ENCODE measurements at places on chromosomes 2 and 18.

GRCh38 chr2:161990036-161990435 is 84.0 kb downstream of the DPP4 start:
- DNase-seq, result no peak

- peak; percentile 52 for DNase-seq
Measured at GRCh38 chr2:223488814-223489213, 113.3 kb downstream of the SCG2 start.

- DNase-seq, result peak; percentile 91
Measured at GRCh38 chr18:29181151-29181901, 1004.4 kb upstream of the CDH2 start.

DNA sequence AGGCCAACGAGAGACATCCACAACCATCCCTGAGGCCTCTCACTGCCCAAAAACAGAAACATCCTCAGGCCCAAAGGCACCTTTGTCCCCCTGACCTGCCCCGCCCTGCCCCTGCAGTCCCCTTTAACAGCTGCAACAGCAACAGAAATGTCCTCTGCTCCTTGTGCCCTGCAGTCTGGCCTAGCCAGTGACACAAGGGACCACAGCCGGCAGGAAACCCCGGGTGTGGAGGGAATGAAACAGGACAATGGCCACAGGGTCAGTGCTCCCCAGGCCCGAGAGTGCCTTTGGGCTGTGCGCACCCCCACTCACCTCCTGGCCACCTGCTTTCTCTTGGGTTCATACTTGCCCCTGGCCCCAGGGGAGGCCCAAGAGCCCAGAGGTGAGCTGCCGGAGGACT is 35.6 kb downstream of the SNED1 start:
- no peak for DNase-seq

- no peak for DNase-seq
Measured at GRCh38 chr2:85954192-85954589, 65.4 kb upstream of the ST3GAL5 start.

- no peak for DNase-seq
Measured at GRCh38 chr18:34448662-34449061, 223.9 kb upstream of the NOL4 start.

DNA sequence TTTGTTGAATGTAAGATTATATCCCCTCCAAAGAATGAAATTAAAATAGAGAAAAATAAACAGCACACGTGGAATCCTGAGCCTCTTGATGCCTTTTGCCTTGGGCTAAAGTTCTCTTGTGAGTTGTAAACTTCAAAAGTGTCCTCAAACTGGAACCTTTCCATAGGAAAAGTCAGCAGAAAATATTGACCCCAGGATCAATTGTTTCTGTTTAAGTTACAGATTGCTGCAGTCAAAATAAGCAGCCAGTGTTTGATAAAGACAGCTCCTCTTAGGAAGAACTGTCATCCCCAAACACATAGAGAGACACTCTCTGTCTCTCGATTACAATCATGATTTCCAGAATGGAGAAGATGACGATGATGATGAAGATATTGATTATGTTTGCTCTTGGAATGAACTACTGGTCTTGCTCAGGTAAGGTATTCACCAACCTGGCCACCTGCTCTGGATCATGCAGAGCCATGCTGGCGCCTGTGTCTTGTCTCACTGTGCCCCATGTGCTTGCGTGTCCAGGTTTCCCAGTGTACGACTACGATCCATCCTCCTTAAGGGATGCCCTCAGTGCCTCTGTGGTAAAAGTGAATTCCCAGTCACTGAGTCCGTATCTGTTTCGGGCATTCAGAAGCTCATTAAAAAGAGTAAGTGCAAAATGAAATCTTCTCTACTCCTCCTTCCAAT is at the start of gene SPP2:
TSS of gene SPP2 (plus strand) at position 248 of the 681 bp plus-strand sequence. CDS start at position 333, 85 bp downstream.
- DNase-seq, result no peak

- no peak for DNase-seq
Measured at GRCh38 chr2:214536625-214537024, 125.8 kb downstream of the VWC2L start.

GRCh38 chr2:204871231-204871953 is 326.1 kb downstream of the PARD3B start:
- DNase-seq, result peak; percentile 66

GRCh38 chr2:134838143-134838620 is at the start of gene ACMSD:
Gene ACMSD, plus strand, starts transcription at chr2:134838616. Its CDS starts 67 bp downstream, at chr2:134838683.
- DNase-seq, result no peak

GRCh38 chr2:121089166-121089510 is 195.9 kb downstream of the TFCP2L1 start:
- no peak for DNase-seq

GRCh38 chr2:240775905-240776304 is 44.1 kb downstream of the KIF1A start:
- no peak for DNase-seq

DNA sequence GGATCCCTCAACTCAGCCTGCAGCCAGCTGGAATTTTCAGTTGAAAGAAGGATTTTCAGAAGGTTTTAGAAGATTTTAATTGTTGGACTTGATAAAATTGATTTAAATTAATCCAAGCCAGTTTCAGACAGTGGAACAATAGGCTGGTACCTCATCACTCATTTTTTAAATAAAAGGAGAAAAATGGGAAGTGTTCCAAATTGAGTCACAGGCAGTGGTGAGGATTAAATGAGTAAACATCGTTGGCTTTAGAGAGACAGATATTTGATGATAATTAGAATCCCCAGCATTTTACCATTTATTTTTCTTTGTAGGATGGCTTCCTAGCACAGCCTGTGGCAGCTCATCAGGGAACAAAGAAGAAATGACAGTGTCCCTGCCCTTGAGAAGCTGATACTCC is 7.4 kb downstream of the CXCR4 start:
- no peak for DNase-seq

DNA sequence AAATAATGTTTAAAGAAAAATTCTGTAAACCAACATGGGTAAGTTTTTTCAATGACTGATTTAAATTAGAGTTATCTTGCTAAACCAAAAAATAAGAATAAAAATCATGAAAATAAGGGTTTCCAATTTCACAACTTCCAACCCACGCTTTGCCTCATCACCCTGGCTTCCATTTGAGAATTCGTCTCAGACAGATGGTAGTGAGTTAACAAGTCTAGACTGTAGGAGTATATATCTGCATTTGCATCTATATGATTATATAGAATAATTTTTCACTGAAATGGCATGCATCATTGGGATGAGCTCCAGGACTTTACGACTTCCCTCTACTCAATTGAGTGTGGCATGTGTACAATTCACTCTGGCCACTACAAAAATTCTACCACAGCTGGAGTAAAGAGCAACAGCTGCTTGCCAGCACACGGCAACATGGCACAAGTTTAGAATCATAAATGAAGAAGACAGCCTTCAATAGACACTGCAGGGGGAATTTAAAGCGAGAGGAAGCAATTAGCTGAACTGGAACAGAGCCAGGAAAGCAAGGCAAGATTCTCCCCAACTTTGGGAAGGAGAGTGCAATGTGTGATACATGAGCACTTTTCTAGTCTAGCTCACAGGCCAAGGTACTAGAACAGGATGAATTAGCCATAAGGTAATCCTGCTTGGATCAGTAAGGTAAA is 1673.5 kb upstream of the CELF4 start:
- DNase-seq, result no peak

GRCh38 chr2:166084301-166084700 is 43.5 kb downstream of the SCN1A start:
- no peak for DNase-seq
